ENCODE measurements at places on chromosomes 12 and 14. TPM values are rescaled to one million over a fixed set of nuclear protein-coding genes. Genes with fewer than 3 reads are reported as not detected.

The KRT77 gene
- 0.33 TPM for polyA plus RNA-seq

The NKX2-8 gene
- 10.4 TPM for polyA plus RNA-seq

The CLEC4A gene
- 1.9 TPM for polyA plus RNA-seq

The GALNT9 gene
- polyA plus RNA-seq: 1.5 TPM

The LYZ gene
- polyA plus RNA-seq: 203 TPM

The SOX5 gene
- 93.3 TPM for polyA plus RNA-seq

The CYP27B1 gene
- polyA plus RNA-seq: 2.2 TPM

The TMEM233 gene
- 0.47 TPM for polyA plus RNA-seq

The GPR84 gene
- 0.58 TPM for polyA plus RNA-seq

The COX8C gene
- 65.3 TPM for polyA plus RNA-seq

The RASSF9 gene
- 0.99 TPM for polyA plus RNA-seq

The CCND2 gene
- 7.9 TPM for polyA plus RNA-seq

The GLIPR1L1 gene
- polyA plus RNA-seq: 95.5 TPM

The TMTC2 gene
- 8.1 TPM for polyA plus RNA-seq

The SRRM4 gene
- 1.4 TPM for polyA plus RNA-seq

The KRT3 gene
- polyA plus RNA-seq: not detected

The BICDL1 gene
- 41.4 TPM for polyA plus RNA-seq

The MDGA2 gene
- polyA plus RNA-seq: 11.6 TPM

Measured in testis (tissue), 5 donors.